GM03348 (cell line): ENCODE measurements at places on chromosomes 5 and 9.

GRCh38 chr9:72857624-72857996 is 95.2 kb downstream of the ALDH1A1 start:
- no peak for DNase-seq

GRCh38 chr5:26610577-26610976 is 427.8 kb downstream of the CDH9 start:
- DNase-seq = no peak

DNA sequence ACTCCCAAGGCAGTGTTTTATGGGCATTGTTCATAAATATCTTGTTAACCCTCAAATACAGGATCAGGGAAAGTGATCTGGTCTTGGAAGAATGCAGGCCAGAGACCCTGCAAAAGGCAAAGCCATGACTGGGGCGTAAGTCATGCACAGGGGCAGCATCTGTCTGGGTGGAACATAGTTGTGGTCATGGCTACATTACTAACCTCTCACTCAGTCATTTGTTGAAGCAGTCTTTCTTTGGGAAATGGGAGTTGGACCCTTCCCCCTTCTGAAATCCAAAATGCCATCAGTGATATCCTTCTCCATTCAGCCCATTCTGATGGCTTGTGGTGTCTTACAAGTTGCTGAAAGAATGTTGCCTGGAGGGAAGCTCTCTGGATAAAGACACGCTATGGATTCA is 68.1 kb downstream of the GDNF start:
- peak; percentile 87 for DNase-seq

DNA sequence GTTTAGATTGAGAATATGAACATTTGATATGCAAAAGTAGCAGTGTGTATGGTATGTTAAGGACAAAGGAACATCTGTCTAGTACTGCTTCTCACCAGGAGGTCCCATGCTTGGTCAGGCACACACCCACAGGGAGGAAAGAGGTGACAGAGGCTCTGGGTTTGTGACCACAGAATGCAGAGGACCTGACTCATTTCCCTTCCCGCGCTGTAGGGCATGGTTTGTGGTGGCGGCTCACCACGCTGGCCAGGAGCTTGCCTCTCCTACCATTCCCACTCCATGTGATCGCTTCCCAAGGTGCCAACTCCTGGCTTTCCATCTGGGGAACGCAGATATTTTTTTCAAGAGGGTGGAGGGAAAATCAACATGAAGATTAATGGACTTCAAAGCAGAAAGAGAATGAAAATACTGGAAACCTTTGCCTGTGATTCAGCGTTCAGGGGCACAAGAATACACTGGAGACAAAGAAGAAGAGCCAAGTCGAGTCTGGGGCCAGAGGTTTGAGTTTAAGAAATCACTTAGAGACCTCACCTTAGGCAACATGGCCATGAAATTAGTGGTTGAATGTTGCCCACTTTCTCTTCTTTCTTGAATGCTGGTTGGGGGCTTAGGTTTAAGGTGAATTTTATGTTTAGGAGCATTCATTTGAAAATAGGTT is 477.8 kb downstream of the CCDC171 start:
- DNase-seq = peak; percentile 84

GRCh38 chr5:35182910-35183535 is 47.3 kb downstream of the PRLR start:
- peak; percentile 73 for DNase-seq

DNA sequence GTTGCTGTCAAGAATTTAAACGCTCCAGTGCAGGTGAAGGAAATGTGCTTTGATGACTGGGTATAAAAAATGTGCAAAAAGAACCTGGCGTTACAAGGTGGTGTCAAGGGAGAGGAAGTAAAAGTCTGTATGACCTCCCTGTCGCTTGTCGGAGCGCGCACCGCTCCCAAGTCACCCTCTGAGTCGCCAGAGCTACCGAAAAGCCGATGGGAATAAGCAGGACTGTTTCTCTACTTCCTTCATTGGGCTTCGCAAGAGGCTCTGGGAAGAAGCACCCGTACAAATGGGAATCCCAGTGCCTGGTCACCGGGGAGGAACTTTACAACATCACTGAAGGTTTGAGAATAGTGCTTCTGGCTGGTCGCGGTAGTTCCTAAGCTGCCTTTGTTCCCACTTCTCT is 1.3 kb upstream of the DMRT2 start:
- no peak for DNase-seq

DNA sequence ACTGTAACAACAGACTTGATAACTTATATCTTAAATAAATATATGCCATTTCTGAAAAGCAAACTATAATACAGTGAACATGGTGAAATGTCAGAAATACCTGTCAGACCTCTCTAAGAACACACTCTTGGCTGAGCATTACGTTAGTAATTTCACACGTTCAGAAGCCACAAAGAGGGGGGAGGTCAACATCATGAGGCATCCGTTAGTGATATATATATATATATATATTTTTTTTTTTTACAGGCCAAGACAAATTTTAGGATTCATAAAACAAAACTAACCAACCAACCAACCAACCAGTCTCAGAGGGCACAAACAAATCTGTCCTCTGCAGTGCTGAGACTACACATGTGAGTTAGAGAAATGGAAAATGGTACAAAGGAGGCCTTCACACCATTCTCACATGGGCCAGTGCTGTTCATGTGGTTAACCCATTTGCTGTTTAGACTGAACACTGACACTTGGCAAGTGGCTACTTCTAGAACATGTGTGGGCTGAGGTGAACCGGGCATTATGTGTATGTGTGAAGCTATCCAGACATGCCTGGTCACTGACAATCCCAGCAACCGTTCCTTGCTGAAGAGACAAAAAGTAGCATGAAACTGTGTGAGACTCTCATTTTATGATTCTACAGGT is 54.5 kb downstream of the ELL2 start:
- no peak for DNase-seq

DNA sequence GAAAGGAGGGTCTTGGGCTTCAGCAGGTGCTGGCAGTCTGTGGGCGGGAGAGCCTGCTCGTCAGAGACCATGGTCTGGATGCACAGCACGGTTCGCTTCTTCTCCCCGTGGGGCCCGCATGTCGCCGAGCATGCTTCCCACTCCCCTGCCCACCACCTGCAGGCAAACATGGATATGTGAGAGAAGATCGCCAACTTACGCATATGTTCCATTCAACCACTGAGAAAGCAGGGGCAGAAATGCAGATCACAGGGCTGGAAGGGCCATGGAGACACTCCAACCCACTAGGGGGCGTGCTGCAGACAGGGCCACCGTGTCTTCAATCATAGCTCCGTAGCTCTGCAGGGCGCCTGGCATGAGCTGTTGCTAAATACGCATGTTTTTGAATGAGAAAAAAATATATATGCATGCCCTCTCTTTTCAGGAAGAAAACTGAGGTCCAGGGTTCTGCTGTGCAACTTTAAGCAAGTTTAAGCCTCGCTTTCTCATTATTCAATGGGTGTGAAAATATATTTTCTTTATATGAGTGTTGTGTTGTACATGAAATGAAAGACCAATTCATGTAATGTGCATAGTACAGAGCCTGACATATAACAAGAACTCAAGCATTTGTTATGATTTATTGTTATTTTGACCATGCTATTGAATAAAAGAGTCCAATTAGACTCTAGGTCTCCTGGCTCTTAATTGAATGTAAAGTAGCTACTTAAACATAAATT is 148.0 kb downstream of the TARS1 start:
- DNase-seq = no peak
